ENCODE measurements at places on chromosomes 2 and 18.

DNA sequence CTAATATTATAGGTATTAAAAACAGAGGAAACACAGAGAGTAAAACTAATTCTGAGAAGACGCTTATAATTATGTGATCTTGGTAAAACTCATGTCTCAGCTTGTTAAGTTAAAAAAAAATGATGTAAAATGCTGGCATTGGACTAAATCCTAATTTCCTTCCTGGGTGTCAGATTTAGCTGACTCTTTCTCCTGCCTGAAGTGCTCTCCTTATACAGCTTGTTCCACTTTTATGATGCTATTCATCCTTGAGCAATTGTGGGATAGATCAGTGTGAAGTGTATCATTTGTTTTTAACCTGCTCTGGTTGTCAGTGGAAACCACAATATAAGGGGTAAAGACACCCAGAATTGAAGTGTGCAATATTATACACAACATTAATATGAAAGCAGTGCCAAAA, 84.9 kb downstream of the EFEMP1 start:
- no peak for DNase-seq

GRCh38 chr18:3104190-3105054, 91.5 kb upstream of the LPIN2 start:
- DNase-seq = no peak

GRCh38 chr2:69177785-69178636, 165.0 kb downstream of the ANTXR1 start:
- DNase-seq = no peak

DNA sequence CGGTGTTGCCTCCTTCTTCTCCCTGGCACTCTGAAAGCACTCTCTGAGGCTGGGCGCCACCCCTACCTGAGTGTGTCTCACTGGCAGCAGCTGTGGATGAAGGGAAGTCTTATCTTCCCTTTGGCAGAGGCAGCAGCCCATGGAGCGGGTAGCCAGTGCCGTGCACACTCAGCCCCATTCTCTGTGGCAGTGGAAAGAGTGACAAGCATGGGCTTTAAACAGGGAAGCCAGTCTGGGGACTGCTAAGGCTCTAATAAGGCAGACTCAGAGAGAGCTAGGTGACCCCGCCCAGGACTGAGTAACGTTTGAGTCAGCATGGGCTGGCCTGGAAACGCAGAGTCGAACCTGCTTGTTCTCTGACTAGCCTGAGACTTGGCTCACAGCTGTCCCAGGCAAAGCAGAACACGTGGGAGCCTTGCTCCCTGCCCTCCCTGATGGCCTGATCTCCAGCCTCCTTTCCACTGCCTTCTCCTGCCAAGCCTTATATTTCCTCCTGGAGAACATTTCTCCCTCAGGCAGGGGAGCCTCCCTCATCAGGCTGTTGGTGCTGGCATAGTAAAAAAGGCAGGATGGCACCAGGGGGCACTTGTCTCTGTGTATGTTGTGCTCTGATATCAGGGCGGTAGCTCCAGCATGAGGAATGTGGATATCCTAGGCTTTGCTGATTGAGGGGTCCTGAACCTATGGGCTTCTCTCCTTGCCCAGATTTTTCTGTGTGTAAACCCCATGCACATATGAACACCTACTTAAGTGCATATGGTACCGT, 93.9 kb upstream of the LGALSL start:
- DNase-seq = peak; percentile 46

- DNase-seq = no peak
Measured at GRCh38 chr2:177397481-177398289, 5.1 kb downstream of the AGPS start.

DNA sequence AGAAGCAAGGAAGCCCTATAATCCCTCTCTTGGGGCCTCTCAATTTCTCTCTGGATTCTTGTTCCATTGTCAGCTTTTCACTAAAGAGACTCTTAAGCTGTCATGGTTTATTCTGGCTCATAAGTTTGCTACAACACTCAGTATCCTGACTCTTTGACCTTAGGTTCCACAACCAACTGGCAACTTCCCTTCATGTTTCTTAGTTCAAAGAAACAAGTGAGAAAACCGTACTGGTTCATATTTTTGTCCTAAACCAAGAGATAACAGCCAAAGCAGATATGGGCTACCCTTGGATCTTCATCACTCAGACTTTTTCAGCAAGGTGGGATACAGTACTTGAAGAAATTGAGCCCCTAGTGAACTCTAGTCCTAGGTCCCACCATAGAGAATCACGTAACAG, 109.9 kb upstream of the CRIM1 start:
- DNase-seq = no peak

- DNase-seq = no peak
Measured at GRCh38 chr2:135974036-135974435, 11.4 kb downstream of the DARS1 start.

DNA sequence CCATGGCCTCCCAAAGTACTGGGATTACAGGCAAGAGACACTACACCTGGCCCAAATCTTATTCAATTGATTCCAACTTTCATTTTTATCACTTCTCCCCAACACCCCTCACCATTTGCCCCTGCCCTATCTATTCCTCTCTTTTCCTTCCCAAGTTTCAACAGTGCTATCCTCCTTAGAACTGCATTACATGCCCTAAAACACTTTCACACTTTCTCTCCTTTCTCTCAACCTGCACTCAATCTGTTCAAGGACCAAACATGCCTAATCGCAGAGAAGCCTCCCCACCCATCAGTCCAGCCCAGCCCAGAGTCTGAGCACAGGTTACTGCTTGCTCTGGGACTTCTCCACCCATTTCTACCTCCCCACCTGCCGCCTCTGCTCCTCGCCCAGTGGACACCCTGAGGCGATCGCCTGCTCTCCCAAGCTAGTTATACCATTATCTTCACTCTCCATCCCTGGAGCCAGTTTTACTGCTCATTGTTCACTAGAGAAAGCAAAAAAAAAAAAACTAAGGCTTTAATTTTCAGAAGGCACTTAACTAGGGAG, 23.7 kb upstream of the DSG1 start:
- no peak for DNase-seq

- no peak for DNase-seq
Measured at GRCh38 chr2:234203135-234203984, 152.9 kb downstream of the SPP2 start.

GRCh38 chr2:205053827-205054410, 508.6 kb downstream of the PARD3B start:
- no peak for DNase-seq

GRCh38 chr2:30975156-30975555, 163.1 kb downstream of the GALNT14 start:
- DNase-seq = no peak

DNA sequence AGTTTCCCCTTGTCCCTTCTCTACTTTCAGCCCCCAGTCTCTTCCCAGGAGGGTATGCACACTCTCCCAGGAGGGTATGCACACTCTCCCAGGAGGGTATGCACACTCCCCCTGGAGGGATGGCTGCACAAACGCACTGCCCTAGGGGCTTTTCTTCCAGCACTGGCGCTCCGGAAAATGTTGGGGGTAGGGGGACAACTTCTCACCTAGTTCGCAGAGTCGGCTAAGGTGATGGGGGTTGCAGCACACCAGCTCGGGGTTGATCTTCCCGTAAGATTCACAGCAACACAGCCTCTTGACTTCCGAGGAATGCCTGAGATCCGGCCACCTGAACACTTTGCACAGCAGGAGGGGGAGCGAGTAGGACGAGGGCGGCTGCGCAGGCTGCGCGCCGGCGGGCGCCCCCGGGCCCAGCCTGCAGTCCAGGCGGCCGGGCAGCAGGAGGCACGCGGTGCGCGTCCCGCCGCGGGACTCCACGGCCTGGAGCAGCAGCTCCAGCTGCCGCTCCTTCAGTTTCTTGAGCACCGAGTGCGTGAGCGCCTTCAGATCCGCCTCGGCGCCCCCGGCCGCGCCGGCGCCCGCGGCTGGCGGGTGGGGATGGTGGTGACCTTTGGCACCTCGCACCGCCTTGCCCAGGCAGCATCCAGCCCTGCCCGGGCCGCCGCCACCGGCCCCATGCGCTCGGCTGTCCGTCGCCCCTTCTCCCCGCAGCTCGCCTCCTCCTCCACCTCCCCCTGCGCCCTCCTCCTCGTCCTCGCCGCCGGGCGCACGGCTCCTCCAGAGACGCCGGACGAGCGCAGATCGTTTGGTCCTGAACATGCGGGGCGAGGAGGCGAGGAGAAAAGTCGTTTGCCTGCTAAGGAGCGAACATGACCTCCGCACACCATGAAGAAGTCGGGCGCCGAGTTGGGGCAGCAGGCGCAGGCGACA, 894 bp downstream of the SMAD7 start:
- no peak for DNase-seq

DNA sequence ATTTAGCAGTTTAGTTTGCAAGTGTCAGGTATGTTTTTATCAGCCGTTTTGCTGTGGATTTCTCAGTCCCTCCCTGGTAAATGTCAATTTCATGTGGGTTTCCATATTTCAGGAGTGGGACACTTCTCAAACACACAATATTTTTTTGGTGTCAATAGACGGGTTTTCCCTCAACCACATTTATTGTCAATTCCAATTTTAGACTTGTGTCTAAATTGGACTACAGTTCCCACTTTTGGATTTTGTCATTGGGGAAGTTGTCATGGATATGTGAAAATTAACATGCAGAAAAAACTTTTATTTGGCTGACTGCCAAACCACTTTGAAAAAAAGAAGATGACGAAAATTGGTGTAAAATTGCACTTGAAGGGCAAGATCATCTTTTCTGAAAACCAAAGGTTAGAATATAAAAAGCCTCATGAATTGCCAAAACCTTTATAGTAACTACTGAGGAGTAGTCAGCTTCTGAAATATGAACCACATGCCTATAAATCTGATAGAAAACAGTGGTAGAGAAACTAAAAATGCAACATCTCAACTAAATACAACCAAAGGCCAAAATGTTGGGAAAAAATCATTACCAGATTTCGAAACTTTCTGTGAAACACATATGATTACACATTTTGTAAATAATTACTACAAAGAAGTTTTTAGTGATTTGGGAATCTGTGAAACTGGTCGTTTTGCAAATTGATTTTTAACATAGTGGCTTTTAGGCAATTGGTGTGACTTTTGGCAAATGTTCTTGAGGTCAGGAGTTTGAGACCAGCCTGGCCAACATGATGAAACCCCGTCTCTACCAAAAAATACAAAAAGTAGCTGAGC, 106.4 kb downstream of the BCL2L11 start:
- DNase-seq = no peak

DNA sequence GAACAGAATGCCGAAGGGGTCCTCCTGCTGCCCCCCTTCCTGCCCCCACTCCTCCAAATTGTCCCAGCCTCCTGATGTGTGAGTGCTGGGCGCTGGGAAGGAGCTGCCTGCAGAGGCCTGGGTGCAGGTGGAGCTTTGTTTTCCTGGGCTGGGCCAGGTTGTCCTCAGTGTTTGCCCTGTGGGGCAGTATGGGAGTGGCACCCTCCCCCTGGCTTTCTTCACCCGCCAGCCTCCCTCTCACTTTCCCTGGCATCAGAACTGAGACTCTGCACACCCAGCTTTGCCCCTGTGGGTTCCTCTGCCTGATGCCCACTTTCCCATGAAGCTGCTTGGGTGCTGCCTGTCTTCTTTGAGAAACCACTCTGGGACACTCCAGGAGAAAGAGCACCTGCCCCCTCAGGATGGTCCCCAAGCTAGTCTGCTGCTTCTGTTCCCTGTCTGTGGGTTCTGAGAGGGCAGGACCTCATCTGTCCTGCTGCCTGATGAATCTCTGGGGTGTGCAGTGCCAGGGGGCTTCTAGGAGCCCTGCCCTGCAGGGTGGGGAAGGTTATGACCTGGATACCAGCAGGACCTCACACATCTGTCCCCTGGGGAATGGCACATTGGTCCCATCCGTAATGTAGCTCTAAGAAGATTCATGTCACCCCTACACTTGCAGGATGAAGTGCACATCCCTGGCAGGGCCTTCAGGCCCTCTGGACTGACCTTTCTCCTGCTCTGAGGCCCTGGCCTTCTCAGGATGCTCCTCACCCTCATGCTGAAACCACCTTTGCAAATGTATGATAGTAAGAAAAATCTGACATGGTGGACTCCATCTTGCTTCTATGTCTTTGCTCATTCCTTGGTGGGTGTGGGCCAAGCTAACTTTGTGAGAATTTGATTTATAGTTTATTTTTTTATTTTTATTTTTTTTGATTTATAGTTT, 146.8 kb upstream of the HS6ST1 start:
- no peak for DNase-seq

DNA sequence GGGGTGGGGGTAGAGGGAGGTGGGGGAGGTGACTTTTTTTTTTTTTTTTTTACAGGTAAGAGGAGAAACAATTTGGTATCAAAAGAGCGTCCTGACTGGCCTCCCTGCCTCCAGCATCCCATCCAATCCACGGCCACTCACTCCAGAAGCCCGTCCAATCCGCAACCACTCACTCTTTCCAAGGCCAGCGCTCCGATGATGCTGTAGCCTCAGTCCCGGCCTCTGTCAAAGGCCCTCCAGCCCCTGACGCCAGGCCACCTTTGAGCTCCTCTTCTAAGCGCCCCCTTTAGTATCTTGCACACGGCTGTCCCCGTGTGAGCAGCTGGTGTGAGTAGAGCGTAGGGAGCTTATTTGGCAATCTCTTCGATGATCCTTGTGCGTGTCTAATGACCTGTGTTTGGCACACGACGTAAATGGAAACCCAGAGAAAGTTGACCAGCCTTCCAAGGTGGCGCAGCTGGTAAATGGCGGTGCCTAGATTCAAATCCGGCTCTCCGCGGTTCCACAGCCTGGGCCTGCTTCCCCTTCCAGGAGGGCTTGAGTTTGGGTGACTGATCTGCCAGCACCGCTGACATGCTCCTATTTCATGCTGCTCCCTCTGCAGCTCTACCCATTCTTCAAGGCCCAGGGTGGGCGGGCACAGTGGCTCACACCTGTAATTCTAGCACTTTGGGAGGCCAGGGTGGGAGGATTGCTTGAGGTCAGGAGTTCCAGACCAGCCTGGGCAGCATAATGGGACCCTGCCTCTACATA, 23.8 kb upstream of the PXDN start:
- no peak for DNase-seq

DNA sequence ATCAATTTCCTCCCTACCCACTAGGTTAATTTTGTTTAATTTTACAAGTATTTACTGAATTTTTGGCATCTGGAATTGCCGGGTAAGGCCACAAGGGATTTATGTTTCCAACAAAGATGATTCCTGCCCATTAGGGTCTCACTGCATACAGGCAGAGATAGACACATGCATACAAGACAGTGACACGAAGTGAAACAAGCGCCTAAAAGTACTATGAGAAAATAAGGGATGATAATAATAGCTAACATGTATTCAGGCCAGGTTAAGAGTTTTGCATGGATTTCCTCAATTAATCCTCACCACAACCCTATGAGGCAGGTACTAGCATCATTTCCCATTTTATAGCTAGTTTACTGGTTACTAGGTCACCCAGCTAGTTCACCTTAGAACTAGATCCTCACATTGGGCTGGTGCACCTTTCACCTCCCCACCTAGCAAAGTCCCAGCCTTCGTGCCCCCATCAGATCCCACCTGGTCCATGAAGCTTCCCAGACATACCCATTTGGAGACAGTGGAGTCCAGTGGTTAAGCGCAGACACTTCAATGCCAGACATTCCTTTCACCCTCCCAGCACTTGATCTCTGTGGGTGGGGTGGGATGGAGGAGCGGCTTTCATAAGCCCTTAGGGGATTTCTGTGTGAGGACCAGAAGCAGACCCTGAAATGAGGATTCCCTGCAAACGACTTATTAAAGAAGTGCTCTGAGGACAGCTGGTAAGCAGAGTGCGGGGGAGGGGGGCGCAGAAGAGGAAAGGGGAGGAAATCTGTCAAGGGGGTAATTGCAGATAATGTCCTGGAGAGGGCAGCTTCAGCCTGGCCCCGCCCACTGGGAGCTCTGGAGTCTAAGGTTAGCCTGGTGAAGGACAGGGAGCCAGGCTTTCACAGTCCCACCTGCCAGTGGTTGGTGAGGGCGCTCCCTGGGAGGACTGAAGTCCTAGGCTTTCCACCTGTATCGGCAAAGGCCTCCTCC, 5.8 kb upstream of the DGUOK start:
- DNase-seq = peak; percentile 42

GRCh38 chr2:197033222-197033621, 106.7 kb upstream of the PGAP1 start:
- DNase-seq = no peak

GRCh38 chr2:40809156-40809555, 357.3 kb upstream of the SLC8A1 start:
- no peak for DNase-seq
